ENCODE measurements at places on chromosomes 2 and 18.
A peak's percentile ranks its signal among the peaks of the same experiment; 100 is the strongest.

GRCh38 chr2:168490946-168491605 lies 35.0 kb downstream of the CERS6 start:
- peak; percentile 54 for DNase-seq

DNA sequence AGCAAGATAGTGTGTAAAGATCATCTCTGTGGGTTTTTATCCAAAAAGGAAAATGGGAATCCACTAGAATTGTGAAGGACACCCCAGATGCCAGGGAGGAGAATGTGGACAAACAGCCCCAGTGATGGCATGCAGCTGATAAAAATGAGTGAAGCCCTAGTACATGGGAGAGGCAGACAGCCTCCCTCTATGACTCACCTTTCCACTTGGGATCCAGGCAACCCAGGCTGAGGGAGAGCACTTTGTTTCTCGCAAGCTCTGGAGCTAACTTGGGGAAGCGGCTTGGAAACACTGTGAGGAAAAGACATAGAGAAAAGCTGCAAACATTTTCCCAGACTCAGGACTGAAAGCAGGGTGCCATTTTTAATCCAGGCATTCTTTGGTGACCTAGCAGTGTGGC lies 5.3 kb upstream of the FLACC1 start:
- DNase-seq = no peak

GRCh38 chr2:127429844-127430425 lies 11.7 kb downstream of the PROC start:
- DNase-seq = no peak

- DNase-seq = peak; percentile 61
These were observed 3.2 kb downstream of the KLHL14 start for GRCh38 chr18:32769586-32770053.

DNA sequence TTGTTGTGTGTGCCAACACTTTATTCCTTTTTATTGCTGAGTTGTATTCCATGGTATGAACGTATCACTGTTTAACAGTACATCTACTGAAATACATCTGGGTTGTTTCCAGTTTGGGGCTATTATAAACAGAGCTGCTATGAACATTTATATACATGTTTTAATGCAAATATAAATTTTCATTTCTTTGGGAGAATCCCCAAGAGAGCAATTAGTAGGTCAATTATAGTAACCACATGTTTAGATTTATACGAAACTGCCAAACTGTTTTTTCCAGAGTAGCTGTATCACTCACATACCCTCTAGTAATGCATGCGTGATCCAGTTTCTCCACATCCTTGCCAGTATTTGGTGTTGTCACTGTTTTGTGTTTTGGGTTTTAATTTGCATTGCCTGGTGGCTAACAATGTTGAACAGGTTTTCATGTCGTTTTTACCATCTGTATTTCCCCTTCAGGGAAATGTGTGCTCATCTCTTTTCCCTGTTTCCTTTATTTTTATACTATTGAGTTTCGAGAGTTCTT lies 81.0 kb downstream of the TMEM131 start:
- DNase-seq = no peak

GRCh38 chr18:61435064-61435652 lies 101.9 kb downstream of the CDH20 start:
- peak; percentile 64 for DNase-seq

- DNase-seq = no peak
These were observed 55.3 kb upstream of the FZD7 start for GRCh38 chr2:201978333-201978732.

- DNase-seq = peak; percentile 66
These were observed 66.1 kb downstream of the RBBP8 start for GRCh38 chr18:22999212-22999611.

GRCh38 chr2:9451231-9451630 lies 23.1 kb upstream of the IAH1 start:
- no peak for DNase-seq

DNA sequence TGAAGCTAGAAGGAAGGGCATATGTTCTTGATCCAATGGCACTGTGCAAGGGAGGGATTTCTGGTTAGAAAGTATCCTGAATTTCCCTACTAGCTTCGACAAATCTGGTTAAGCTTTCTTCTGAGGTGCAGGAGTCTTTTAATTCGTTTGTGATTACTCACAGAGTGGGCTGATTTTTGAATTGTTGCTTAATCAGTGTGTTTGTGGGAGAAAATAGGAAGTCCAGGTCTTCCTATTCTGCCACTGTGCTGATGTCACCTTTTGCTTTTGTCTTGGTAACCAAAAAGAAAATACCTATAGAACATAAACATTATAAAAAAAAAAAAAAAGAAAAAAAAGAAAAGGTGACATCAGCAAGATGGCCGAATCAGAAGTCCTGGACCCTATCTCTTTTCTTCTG lies 1008.6 kb downstream of the TSN start:
- no peak for DNase-seq

GRCh38 chr18:31396796-31397612 lies 20.4 kb downstream of the DSG4 start:
- DNase-seq = no peak

DNA sequence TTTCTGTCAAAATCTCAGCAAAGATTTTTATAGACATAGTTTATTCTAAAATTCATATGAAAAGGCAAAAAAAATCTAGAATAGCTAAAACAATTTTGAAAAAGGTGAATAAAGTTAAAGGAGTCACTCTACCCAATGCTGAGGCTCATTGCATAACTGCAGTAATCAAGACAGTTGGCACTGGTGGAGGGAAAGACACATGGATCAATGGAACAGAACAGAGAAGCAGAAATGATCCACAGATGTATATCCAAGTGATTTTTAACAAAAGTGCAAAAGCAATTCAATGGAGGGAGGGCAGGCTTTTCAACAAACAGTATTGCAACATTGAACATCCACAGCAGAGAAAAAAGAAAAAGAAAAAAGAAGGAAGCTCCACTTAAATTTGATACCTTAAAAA lies 162.8 kb downstream of the RBM43 start:
- no peak for DNase-seq

- no peak for DNase-seq
These were observed 37.4 kb downstream of the ZC3H6 start for GRCh38 chr2:112312821-112313220.

DNA sequence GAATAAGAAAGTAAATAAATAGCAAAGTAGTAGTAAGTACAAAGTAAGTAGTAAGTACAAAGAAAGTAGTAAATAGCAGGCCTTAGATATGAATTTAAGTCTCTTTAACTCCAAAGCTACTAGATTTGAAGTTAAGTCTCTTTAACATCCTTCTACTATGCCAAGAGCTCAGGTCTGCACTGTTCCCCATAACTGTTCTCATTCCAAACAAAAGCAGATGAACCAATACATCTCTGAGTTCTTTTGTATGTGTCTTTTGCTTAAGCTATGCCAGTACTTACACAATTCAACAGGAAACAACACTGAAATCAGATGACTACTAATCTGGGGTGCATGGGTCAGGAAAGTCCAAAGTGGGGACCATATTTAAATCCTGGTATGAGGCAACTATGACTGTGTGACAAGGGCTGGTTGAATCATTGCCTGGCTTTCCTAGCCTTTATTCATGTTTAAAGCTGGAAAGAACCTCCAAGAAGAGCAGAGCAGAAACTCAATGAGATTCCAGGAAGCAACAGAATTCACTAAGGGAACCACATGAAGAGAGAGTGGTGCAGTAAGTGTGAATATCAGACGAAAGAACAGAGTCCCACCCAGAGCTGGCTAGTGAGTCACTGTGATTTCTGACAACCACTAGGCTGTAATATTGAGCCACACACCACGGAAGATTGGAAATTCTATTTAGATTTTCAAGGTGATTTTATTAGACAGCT lies 51.0 kb upstream of the CYP26B1 start:
- DNase-seq = no peak

Measured in mesendoderm (in vitro differentiated cells).